ENCODE measurements at places on chromosomes 11 and 22.

- no peak for DNase-seq
Measured at GRCh38 chr11:2265396-2265795, 5.0 kb downstream of the ASCL2 start.

DNA sequence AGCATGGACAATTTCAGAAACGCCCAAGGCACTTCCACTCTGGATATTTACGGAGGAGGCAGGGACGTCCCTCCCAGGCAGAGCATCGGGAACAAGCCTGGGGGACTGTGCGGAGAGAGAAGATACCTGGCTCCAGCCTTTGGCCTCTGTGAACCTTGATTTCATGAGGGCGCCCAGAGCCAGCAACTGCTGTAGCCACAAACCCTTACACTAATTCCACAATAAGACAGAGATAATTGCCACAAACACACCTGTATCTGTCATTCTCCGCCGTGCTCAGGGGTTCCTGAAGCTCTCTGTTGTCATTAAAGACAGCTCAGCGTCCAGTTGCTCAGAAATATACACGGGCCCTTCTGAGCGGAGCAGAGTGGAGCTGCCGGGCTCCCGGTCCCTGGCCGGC, 1292.1 kb downstream of the TBC1D22A start:
- no peak for DNase-seq

DNA sequence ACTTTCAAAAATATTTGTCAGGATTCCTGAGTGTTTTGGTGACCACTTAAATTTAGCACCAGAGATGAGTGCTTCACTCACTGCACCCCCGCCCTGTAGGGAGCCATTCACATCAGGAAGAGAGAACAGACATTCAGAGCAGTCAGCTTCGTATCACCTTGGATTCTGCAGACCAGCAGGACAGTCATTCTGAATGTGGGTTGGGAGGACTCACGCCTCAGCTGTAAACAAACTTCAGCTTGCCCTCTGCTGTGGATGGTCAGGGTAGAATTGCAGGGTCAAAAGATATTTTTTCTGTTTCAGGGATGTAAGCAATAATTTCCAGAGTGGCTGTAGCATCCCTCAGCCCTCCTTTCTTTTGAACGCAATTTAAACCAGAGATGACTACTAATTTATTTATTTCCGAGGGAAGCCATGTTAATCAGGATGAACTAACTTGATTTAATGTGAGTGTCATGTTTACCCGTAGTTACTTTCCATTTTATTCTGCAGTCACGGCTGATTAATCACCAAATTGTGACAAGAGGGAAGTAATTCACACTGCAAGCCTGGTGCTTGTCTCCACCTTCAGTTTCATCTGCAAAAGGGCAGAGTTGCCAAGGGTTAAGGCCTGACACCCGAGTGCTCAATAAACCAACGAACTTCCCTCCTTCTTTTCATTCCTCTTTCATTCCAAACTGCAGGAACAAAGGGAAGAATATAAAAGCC, 174.2 kb upstream of the DDI1 start:
- DNase-seq, result peak; percentile 79

- DNase-seq, result peak; percentile 75
Measured at GRCh38 chr11:36330411-36330810, 34.3 kb downstream of the PRR5L start.

DNA sequence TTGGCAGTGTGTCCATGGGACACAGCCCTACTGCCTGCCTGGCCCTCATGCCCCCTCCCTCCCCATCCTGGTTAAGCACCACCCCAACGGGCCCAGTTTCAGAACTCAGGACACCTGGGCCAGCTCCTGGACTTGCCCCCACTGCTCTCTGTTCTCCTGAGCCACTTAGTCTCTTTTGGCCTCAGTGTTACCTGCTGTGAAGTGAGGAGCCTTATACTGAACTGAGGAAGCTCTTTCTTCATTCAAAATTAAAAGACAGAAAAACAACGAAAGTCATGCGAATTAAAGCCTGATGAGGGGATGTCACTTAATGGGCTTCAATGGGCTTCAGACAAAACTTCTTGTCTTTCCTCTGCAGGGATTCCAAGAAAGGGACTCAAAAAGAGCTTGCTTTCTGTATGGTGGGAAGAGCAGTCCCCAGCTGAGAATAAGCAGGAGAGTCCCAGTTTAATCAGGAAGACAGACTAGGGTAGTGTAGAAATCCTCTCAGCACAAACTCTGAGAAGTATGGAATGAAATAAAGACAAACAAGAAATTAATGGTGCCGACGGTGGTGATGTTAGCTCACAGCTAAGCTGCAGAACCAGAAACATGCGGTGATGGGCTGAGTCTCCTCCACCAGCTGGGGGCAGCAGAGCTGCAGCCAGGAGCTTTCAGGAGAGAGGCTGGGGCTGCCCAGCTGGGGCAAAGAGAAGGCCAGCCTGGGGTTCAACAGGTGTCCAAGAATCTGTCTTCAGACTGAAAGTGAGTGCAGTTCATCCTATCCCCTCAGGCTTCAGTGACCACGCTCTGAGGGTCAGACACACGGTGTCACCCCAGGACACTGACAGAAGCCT, 101.0 kb downstream of the GGTLC2 start:
- peak; percentile 9 for DNase-seq

GRCh38 chr11:134537941-134538340, 125.9 kb upstream of the B3GAT1 start:
- DNase-seq, result no peak

DNA sequence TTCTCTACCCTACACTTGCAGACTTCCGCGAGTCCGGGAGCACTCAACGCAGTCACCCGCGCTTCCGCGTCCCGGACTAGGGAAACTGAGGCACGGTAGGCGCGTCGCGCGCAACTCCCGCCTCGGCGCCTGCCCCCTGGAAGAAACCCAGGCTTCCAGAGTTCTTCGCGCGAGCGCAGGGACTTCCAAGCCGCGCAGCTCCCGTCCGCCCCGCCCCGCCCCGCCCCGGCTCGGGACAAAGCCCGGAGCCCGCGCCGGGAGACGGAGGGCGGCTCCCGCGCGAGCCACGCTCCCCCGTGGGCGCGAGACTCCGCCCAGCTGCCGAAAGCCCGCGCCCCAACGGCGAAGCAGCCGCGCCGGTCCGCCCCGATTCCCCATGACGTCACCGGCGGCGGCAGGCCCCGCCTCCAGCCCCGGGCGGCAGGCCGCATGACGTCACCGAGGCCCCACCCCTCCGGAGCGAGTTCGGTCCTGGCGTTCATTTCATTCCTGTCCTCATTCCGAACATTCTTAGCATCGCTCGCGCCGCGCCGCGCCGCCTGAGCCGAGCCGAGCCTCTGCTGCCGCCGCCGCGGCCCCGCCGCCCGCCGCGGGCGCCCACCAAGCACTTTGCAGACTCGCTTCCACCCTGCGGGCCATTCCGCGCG, at the start of gene TEAD1:
TEAD1 (plus strand) TSS at position 498 of the 647 bp plus-strand sequence.
- peak; percentile 93 for DNase-seq

- no peak for DNase-seq
Measured at GRCh38 chr11:19723572-19724342, 11.1 kb downstream of the NAV2 start.

DNA sequence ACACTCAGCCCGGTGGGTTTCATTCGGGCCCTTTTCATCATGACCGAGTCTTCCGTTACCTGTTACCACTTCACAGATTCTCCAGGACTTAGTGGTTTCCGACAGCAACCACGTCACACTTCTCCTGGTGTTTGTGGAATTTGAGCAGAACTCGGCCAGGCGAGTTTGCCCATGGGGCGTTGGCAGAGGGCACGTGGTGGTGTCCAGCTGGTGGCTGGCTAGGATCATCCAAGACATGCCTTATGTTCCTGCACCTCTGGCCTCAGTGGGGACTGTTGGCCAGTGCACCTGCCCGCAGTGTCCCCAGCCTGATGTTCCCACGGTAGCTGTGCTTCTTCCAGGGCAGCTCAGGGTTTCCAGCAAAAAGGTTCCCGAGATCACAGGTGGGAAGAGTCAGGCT, 87.3 kb downstream of the ARHGAP8 start:
- DNase-seq, result no peak

DNA sequence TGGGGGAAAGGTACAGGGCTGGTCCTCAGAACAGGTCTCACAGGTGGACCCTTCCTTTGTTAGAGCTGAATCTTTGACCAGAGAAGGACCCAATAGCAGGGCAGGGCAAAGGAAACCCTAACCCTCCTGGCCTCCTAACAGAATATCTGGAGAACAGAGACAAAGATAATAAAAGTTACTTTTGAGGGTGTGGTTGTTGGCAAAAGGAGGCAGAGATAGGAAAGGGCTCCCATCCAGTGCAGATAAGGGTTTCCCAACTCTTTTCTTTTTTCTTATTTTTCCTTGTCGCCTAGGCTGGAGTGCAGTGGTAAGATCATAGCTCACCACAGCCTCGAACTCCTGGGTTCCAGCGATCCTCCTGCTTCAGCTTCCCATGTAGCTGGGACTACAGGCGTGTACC, 11.9 kb downstream of the PCSK7 start:
- DNase-seq, result no peak

GRCh38 chr11:72609476-72609875, 64.7 kb downstream of the PDE2A start:
- no peak for DNase-seq

DNA sequence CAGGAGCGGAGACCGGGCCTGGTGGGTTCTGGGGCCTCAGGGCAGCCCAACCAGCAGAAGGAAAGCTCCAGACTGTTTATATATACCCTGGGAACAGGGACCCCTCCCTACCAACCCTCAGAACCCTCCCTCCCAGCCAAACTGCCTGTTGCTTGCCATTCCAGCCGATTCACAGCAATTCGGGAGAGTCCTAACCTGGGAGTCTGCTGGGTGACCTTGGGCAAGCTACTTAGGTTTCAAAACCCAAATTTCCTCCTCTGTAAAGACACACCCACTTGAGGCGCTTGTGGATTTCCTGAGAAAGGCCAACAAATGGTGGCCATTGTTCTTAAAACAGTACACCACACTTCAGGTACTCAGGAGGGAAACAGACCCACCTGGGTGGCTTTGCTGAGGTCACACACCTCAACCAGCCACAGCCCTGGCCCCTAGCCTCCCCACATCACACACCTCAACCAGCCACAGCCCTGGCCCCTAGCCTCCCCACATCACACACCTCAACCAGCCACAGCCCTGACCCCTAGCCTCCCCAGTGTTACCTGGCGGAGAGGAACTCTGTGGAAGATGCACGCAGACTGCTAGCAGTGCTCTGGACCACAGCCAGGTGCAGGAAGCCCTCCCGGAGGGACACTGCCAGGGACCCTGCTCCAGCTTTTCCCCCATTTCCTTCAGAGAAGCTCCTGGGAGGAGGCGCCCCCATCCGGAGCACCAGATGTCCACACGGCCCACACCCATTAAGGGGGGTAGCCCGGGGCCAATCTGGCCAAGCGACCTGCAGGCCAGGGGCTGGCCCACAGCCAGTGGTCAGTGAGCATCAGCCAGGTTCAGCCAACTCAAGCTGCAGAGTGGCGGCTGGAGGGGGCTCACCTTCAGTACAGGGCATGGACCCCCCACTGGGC, 6.2 kb downstream of the SHISA8 start:
- no peak for DNase-seq

DNA sequence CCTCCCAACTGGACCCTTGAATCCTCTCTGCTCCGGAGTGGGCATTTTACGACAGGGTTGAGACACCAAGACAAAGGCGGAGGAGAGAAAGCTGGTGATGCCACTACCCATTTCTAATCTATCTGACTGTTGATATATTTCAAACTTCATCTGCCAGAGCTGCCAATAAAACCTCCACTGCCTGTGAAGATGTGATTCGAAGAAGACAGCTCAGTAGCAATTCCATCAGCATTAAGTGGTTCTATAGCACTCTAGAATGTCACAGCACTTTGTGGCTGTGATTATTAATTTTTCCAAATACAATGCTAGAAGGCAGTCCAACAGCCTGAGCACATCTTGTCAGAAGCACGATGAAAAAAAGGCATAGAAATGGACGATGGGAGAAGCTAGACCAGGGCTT, 282.8 kb downstream of the OPCML start:
- DNase-seq, result no peak

DNA sequence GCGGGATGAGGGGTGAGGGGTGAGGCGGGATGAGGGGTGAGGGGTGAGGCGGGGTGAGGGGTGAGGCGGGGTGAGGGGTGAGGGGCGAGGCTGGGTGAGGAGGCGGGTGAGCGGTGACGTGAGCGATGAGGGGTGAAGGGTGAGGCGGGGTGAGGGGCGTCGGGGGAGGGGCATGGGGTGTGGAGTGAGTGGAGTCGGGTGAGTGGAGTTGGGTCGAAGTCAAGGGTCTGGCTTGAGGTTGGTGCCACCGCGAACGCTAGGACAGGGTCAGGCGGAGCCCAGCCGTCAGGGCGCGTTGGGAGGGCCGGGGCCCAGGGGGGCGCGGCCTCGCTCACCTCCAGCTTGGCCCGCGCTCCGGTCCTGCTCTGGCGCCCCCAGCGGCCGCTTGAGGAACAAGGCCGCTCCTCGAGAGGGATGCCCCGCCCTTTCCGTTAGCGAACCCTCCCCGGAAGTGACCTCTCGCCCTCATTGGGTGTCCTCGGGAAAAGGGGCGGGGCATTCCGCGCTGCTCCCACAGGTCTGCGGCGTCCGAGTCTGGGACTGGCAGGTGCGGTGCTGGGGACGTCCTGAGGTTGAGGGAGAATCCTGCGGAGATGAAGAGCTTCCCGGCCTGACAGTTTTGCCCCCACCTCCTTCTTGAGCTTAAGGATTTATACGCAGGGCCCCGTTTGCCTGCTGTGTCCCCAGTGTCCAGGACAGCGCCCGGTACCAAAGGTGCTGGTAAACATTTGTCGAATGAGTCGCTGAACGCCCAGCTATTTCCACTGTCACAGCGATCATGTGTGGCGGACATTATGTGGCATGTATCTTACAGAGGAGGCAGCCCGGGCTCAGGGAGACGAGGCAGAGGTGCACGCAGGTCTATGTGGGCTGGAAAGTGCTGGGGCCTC, at the start of gene SYCE3:
SYCE3 (minus strand) TSS at position 397 of the 890 bp plus-strand sequence. CDS start 6,514 bp downstream, outside the sequence.
- DNase-seq, result peak; percentile 82

DNA sequence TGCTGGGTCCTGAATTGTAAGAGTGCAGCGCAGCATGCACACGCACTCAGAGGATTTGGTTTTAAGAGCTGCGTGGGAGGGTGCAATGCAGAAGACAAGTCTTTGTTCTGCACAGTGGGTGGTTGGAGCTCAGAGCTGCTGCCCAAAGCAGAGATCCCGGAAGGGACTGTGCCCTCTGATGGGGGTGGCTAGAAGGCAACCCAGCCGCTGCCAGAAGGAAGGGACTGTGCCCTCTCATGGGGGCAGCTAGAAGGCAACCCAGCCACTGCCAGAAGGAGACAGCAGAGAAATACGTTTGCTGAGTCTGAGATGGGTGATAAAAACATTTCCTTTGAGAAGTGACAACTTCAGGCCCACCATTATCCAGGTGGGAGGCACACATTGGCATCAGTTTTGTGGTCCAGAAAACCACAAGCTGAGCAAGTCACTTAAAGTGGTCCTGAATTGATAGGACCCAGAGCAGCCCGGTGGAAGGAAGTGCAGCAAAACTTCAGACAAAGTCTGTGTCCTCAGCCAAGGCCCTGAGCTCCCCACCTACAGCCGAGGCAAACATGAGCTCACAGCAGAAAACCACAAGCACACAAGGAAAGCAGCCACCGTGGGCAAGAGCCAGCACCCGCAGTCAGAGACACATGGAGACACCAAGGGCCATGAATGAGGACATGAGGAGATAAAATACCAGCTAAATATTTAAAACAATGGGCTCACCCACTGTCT, 4.3 kb downstream of the KRTAP5-6 start:
- DNase-seq, result no peak

DNA sequence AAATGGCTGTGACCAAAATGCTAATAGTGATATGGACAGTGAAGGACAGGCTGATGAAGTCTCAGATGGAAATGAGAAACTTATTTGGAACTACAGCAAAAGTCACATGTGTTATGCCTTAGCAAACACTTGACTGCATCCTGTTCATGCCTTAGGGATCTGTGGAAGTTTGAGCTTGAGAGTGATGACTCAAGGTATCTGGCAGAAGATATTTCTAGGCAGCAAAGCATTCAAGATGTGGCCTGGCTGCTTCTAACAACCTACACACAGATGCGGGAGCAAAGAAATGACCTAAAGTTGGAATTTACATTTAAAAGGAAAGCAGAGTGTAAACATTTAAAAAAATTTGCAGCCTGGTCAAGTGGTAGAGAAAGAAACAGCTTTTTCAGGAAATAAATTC, 28.1 kb upstream of the CD81 start:
- no peak for DNase-seq

Data from NCI-H1417 (cell line).